Tibial artery (tissue), 4 donors: ENCODE measurements at places on chromosomes 1 and 21.

GRCh38 chr1:223556414-223557129 lies 108.9 kb downstream of the CAPN8 start:
- peak; percentile 50 for DNase-seq

GRCh38 chr1:67004176-67004575 lies 49.8 kb downstream of the SLC35D1 start:
- no peak for DNase-seq

- no peak for DNase-seq
These were observed 156.3 kb downstream of the SNX7 start for GRCh38 chr1:98817821-98818220.

- DNase-seq = peak; percentile 47
These were observed 2.1 kb downstream of the FBLIM1 start for GRCh38 chr1:15760520-15761211.

DNA sequence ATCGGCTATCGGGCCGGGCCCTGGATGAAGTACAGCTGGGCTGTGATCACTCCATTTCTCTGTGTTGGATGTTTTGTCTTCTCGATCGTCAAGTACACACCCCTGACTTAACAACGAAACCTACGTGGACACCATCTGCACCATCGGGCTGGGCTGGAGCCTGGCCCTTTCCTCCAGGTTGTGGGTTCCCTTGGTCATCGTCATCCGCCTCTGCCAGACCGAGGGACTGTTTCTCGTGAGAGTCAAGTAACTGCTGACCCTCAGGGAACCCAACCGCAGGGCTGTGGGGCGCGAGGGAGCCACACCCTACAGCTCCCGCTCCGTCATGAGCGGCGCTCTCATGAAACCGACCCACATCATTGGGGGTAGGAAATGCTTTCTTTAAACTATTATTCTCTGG lies 842.4 kb upstream of the TMPRSS15 start:
- DNase-seq = no peak

- no peak for DNase-seq
These were observed 70.6 kb downstream of the COQ8A start for GRCh38 chr1:227010645-227011044.

DNA sequence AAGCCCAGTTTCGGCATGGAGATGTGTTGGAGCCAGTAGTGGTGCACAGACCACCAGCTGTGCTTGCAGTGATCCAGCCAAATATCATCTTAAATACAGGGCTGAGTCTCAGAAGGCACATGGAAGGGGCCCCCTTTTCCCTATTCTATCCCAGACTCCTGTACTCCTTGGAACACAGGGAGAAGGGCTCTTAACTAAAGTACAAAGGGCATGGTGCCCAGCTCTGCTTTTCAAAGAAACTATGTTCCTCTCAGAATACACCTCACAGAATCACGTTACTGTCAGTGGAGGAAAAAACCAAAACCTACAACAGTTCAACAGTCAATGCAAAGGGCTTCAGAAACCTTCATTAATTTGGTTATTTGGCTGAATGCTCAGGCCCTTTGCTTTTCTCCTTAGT lies 180.6 kb upstream of the C1orf105 start:
- DNase-seq = no peak
